Activated naive CD4-positive, alpha-beta T cell treated with anti-CD3 and anti-CD28 coated beads, Interleukin-2, amount 50 U/mL, for 72 hours (primary cell): ENCODE measurements at places on chromosomes 3 and 15.

DNA sequence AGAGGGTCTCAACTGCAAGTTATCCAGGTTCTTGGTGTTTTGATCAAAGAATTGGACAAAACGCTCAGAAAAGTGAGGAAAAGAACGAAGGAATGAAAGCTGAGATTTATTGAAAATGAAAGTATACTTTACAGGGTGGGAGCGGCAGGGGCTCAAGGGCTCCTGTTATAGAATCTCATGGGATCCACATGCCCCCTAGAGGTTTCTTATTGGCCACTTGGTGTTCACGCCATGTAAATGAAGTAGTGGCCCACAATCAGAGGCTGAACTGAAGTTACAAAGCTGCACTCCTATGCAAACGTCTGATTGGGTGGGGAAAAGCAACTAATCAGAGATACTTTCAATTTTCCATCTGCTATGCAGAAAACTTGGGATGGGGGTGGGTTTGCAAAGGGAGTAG, 216.7 kb downstream of the PTPRG start:
- no peak for DNase-seq

DNA sequence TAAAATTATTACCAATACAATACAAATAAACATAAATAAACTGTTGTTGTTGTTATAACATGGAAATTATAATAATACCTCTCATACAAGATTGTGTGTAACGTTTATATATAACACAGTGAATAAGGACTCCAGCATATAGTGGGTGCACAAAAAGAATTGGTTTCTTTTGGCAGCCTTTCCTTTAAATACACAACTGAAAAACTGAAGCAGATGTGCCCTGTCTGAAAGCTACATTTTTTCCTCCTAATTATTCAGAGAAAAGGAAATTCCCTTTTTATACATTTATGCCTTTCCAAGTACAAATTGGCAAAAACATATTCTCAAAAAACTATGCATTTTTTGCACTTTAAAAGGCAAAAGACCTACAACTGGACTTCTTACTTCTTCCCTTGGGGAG, 928.9 kb upstream of the NR2F2 start:
- DNase-seq, result no peak

DNA sequence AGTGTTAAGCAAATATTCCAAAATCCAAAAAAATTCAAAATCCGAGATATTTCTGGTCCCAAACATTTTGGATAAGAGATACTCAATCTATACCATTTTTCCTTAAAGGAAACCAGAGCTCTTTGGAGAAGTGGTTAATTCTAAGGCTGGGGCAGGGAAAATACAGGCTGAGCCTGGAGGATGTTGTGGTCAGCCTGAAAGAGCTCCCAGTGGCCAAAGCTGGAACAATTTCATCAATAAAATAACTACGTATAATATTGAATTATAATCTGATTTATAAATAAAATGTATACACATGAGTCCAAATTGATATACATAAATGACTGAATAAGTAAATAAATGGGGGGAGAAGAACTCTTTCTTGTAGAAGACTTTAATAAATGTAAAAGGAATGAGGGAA, 24.6 kb downstream of the PPARG start:
- no peak for DNase-seq

- no peak for DNase-seq
These were observed 359 bp downstream of the TPM1 start for GRCh38 chr15:63042877-63043334.

DNA sequence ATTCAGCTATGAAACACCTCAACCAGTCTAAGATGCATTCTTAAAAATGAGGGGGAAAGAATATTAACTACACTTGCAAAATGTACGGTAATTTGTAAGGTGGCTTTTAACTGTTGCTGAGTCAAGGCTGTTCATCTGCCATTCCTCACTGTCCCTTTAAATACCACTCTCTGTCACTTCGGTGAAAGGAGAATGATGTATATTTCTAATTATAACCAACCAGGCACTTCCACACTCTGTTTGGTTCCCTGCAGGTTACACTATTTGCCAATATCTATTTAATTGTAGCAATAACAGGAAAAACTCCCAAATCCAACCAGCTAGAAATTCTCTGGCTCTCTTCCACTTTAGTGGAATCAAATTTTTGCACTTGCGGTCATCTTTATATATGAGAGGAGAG, 70.5 kb upstream of the SLCO3A1 start:
- no peak for DNase-seq

GRCh38 chr3:132841621-132842020, 119.4 kb upstream of the NPHP3 start:
- no peak for DNase-seq

GRCh38 chr15:39406485-39406884, 174.4 kb upstream of the THBS1 start:
- DNase-seq, result no peak

DNA sequence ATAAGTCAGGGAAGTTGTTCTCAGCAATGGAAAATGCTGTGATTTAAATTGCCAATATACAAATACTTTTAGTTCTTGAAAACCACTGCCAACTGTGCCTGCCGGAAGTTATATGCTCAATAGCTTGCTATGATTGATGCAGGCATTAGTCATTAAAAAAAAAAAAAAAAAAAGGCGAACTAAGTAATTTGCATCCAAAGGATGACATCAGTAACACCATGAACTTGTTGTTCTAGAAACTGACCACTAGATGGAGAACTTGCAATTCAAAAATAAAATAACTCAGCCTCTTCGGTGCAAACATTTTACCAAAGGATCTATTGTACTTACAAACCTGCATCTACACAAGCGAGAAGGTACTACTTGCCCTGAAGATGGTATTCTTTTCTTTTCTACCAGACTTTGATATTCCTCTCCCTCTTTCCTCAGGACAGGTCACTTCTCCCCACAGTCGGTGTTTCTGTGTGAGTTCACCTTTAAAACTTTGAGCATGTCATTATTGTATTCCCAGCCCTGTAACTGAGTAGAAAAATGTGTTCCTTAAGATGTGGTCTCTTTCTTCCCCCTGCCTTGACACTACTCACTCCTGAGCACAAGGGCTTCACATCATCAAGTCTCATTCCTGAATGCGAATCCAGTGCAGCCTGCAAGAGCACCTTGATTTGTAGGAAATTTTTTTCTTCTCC, 115.0 kb upstream of the VEPH1 start:
- DNase-seq, result no peak
